ENCODE measurements at places on chromosomes 11 and 22.

- no peak for DNase-seq
Observed at GRCh38 chr22:49953680-49954344, 6.8 kb upstream of the PIM3 start.

DNA sequence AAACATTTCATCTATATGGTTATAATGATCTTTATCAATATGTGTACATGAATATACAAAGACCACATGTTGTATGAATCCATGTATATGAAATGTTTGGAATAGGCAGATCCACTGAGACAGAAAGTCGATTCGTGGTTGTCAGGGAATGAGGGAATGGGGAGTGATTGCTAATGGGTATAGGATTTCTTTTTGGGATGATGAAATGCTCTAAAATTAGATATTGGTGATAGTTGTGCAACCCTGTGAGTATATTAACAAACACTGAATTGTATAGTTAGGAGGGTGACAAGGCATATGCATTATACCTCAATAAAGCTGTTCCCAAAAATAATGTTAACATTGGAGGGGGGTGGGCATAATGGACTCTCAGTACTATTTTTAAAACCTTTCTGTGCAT lies 5.0 kb upstream of the PTPMT1 start:
- DNase-seq, result no peak

GRCh38 chr11:19651653-19652052 lies 61.0 kb upstream of the NAV2 start:
- DNase-seq, result no peak

GRCh38 chr22:27881421-27881820 lies 37.6 kb downstream of the PITPNB start:
- no peak for DNase-seq

GRCh38 chr11:128590587-128590986 lies 3.2 kb upstream of the ETS1 start:
- DNase-seq, result no peak

- no peak for DNase-seq
Observed at GRCh38 chr22:29054251-29054767, 7.3 kb downstream of the C22orf31 start.

GRCh38 chr22:41367039-41367679 lies 14.6 kb upstream of the TEF start:
- DNase-seq, result peak; percentile 49

GRCh38 chr11:102783016-102783415 lies 2.6 kb upstream of the MMP10 start:
- no peak for DNase-seq

GRCh38 chr22:50568626-50569025 lies 5.9 kb upstream of the SYCE3 start:
- no peak for DNase-seq

DNA sequence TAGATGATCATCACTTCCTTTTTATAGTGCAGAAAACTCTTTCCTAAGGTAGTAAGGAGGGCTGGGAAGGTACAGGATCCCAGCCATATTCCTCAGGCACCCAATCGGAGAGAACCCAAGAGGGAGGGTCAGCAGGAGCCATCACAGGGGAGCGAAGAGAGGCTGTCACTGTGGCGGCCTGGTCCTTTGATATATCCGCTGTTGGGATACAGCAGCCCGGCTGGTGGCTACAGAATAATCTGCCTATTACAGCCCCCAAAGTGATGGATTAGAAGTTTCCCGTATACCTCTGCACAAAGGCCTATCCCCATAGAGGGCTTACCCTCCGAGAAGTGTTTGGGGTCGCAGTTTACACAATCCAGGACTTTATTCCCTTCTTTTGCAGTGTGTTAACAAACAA lies 48.5 kb downstream of the OR4D9 start:
- DNase-seq, result no peak

GRCh38 chr11:72421351-72421750 lies 13.0 kb downstream of the CLPB start:
- DNase-seq, result no peak

DNA sequence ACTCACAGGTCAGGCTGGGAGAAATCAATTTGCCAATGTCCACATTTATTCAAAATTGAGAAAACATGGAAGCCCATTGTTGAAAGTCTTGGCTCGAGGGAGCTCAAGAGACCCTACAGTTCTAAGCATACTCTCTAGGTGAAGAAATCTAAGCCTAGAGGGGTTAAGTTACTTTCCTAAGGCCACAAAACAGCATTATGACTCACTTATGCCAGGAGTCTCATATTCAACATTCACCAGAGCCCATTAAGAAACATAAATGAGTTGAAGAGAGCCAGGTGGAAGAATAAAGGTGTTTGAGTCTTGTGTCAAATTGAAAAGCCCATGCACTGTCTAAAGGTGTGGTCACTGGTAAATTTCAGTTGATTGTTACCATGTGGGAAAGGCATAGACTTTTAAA lies 108.1 kb downstream of the INSC start:
- no peak for DNase-seq

DNA sequence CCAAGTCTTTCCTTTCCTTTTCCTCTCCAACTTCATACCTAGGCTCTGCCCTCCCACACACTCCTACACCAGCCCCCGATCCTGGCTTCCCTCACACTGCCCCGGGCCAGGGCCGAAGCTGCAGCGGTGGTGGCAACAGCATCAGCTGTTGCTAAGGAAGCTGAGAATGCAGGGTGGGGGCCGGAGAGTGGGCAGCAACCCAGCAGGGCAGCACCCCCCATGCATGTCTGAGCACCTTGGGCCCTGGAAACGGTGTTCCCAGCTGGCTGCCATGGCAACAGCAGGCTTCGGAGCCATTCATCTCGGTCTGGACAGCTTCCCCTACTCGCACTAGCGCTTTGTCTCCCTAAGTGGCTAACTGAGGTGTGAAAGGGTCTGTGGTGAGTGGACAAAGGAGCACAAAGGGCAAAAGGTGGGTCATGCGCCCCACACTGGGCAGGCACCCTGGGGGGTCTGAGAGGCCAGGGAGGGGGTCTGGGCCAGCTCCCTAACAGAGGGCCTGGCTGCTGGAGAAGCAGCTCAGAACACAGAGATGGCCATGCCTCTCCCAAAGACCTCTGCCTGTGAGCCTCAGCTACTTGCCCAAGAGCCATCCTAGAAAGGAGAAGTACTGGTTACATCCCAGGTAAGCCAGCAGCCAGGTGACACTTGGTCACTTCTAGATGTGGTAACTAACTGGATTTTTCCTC lies 42.1 kb upstream of the JAM3 start:
- no peak for DNase-seq

GRCh38 chr11:45108070-45109064 lies 38.1 kb upstream of the PRDM11 start:
- no peak for DNase-seq

DNA sequence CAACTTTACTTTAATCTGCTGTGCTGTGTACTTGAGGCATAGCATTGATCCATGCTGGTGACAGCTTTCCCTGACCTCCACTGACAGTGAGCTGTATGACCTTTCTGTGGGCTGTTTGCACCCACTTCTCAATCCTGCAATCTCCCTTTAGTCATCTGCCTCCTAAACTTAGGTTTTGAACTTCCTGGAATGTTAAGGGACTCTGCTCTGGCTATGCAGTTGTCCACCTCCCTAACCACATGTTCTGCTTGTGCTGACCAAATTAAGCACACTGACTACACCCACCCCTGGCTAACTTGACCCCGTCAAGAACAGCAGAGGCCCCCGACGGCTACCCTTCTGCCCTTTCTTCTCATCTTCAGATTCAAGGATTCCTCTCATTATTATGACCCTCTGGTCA lies 89.1 kb upstream of the NTM start:
- DNase-seq, result no peak

DNA sequence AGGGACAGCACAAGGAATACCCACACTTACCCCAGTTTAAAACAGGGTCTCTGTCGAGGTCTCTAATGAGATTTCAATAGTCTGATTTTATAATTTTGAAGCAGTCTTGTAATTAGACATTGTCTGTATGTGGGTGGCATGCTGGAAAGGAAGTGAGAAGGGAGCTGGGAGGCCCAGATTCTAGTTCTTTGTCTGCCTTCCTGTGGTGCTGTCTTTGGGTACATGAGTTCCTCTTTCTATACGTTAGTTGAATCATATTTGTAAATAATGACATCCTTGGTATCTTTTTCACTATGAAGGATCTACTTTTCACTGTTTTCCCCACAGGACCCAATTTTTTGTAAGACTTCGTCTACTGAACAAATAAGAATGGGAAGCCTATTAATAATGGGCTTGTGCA lies 42.0 kb upstream of the TENM4 start:
- no peak for DNase-seq

DNA sequence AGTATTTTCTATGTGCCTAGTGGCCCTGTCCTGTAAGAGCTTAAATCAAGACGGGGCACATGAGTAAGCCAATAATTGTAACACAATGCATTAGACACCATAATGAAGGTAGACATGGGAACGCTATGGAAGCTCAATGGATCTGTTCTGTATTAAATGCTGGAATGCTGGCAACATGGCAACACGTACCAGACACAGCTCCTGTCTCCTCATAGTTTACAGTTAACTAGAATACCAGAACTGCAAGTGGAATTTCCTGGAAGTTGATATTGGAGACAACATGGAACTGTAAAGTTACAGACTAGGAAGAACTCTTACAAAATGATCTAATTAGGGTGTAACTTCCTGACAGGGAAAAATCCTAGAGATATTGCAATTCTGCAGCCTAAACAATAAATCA lies 12.4 kb downstream of the P4HA3 start:
- DNase-seq, result no peak

GRCh38 chr11:41947392-41947791 lies 487.9 kb upstream of the LRRC4C start:
- DNase-seq, result no peak

DNA sequence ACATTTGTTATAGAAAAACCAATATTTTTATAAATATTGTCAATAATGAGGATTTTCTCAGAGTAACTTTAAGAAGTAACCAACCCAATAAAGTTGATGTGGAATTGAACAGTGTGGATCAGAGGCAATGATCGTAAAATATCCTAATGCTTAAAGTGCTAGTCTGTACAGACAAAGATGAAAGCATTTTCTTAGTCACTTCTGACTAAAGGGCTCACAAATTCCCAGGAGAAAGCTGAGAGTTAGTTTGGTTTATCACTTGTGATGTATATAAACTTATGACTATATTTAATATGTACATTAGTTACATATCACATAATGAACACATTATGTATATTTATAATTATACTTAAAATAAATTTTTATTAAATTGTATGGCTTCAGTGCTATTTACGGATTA lies 25.4 kb upstream of the DDI1 start:
- no peak for DNase-seq

GRCh38 chr11:94749369-94749768 lies 18.8 kb upstream of the AMOTL1 start:
- no peak for DNase-seq

GRCh38 chr11:126160345-126161022 lies 51.0 kb downstream of the RPUSD4 start:
- no peak for DNase-seq

DNA sequence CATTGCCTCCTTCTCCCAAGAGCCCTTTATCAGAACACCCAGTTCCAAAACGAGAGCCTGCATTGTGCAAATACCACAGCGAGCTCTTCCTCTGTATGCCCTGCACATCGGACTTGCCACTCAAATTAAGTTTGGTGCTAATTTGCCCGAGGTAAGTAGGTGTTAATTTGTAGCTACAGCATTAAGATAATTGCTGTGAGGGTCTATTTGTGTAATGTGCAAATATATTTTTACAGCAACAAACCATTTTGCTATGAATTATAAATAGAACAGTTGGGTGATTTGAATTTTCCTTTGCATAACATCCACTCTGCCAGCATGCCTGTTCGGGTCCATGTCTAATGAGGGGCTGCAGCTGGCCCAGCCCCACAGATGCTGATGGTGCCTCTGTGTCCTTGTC lies 8.1 kb downstream of the ARHGAP8 start:
- no peak for DNase-seq

GRCh38 chr11:122101625-122102291 lies 14.3 kb downstream of the BLID start:
- DNase-seq, result peak; percentile 67

DNA sequence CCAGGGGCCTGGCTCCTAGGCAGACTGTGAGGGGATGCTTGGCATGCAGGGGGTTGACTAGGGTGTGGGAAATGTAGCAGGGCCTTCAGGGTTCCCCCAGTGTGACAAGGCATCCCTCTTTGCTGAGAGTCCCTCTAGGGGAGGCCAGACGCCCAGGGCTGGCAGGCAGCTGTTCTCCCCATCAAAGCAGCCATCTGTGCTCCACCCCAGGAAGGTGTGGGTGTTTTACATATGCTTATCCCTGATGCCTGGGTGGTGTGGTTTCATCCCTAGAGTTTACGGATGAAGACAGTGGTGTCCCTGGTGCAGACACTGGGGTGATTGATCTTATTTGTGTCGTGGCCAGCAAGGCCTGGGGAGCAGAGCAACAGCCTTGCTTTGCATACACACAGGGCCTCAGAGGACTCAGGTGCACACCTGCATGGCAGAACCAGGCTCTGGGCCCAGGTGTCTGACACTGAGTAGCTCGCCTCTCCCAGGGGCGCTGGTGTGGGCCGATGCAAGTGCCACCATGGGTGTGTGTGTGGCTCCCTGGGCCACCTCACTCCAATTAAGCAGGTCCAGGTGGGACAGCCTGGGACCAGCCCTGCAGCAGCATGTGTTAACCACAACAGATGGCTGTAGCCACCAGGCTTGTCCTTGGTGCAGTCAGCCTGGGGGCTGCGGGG lies 74.2 kb downstream of the MED15 start:
- no peak for DNase-seq

GRCh38 chr11:9136741-9137140 lies 45.3 kb upstream of the SCUBE2 start:
- no peak for DNase-seq

GRCh38 chr11:12122083-12122482 lies 11.7 kb downstream of the MICAL2 start:
- DNase-seq, result no peak

- DNase-seq, result no peak
Observed at GRCh38 chr22:25098445-25099081, 101.1 kb upstream of the CRYBB3 start.

DNA sequence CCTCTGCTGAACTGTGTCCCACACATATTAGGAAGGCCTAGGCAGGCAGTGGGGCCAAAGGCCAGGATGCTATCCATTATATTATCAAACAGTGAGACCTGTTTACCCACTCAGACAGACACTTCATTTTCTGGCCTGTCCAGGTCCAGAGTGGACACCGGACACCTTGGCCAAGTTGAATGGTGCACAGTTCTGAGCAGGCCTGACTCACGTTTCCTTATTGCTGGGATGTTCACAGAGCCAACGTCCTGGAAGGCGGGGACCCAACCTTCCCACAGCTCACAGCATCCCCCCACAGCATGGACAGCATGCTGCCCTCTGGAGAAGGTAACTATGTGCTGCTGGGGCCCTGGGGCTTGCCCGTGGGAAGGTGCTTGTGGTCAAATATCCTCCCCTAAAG lies 86.6 kb downstream of the BTBD10 start:
- no peak for DNase-seq

DNA sequence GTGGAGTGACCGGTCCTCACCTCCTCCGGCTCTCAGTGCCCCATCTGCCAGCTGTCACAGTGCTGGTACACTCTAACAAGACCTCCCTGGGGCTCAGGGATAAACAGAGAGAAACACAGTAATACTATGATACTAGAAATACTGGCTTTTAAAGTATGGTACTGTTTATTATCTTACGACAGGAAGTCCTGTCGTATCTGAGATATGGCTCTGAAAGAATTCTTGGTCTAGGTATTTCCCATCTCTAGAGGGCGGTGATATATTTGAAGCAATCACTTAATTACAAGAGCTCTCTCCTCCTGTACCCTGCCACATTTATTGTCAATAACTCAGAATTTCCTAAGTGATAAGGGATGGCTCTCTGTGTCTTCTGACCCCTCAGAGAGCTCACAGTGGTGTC lies 119.1 kb downstream of the RRM1 start:
- no peak for DNase-seq

- peak; percentile 76 for DNase-seq
Observed at GRCh38 chr11:13008625-13009475, at the start of gene RASSF10. Gene RASSF10, plus strand, starts transcription at chr11:13009316. Its CDS starts 261 bp downstream, at chr11:13009577.

GRCh38 chr11:128379587-128380580 lies 207.5 kb downstream of the ETS1 start:
- DNase-seq, result no peak
